Naive thymus-derived CD4-positive, alpha-beta T cell (primary cell): ENCODE measurements at places on chromosomes 5 and 9. TPM values are rescaled to one million over a fixed set of nuclear protein-coding genes. Genes with fewer than 3 reads are reported as not detected.

The SH3GL2 gene
- total RNA-seq = not detected

The CHSY3 gene
- total RNA-seq = not detected in 2 replicates

The FAM200C gene
- 0.22 TPM for total RNA-seq

The PCDHA1 gene
- total RNA-seq = not detected in 2 replicates

The C9orf153 gene
- 0.25 and 0.75 TPM in 2 replicates for total RNA-seq

The GABRB2 gene
- not detected for total RNA-seq

The ENG gene
- 14.6 TPM for total RNA-seq

The DENND1A gene
- total RNA-seq = 14.5 TPM

The PCDHA7 gene
- total RNA-seq = not detected in 2 replicates

The CTXN3 gene
- total RNA-seq = not detected

The C9orf50 gene
- not detected for total RNA-seq

The MCIDAS gene
- not detected for total RNA-seq

The SLC25A46 gene
- 29.1 TPM for total RNA-seq
